AG04449 (cell line): ENCODE measurements at places on chromosomes 4 and X.

DNA sequence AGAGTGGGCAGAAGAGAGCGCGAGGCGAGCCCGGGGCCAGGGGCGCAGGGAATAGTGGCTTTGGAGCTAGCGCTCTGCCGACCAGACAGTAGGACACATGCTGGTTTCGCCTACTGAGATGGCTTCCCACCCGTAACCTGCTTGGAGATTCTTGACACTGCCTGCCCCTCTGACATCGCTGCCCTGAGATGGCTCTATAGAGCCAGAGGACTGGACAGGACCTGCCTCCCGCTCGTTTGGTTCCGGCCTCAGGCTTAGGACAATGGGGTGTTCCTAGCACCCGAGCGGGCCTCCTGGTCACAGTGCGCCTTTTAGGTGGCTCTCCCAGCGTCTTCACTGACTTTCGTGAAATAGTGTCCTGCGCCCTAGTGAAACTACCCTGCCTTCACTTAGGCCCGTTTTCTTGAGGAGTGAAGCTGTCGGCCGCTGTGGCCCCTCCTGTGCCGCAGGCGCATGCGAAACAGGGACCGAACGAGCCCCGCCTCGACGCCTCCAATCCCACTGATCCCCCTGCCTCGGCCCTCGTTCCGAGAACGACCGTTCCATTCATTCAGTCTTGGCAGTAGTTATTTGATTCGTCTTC, 608 bp downstream of the TAF1 start:
- DNase-seq: no peak

DNA sequence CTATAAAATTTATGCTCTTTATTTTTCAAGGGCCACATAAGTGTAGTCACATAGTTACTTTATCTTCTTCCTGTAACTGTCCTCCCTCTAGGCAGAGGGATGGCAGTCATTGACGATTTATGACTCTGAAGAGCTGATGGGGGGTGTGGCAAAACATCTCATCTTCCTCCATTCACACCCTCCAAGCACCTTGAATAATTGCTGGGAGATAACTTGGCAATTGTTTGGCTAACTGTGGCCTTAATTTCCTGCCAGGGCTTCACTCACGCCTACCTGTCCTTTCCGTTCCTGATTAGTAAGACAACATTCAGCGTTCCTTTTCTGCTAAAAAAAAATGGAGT, 329.2 kb downstream of the ARHGAP10 start:
- DNase-seq: no peak

GRCh38 chrX:135596495-135596894, 76.0 kb downstream of the INTS6L start:
- no peak for DNase-seq

DNA sequence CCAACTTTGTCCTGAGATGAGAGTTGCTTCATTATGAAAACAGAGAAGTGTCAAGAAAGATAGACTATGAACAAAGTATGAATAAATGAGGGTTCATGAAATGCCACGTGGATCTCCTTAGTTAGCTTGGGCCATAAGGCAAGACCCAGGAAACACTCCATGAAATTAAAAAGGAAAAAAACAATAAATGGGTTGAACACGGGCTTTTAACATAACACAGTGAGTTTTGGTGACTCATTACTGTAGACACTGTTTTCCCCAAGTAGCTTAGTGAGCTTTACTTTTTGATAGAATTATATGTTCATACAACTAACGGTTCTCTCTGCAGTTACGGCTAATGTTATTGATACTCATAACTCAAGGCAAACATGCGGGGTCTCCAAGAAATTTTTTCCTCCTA, 265.0 kb downstream of the DHX15 start:
- no peak for DNase-seq

- no peak for DNase-seq
These were observed 12.2 kb downstream of the NOCT start for GRCh38 chr4:139027776-139028175.

- no peak for DNase-seq
These were observed 48.3 kb upstream of the FAM9A start for GRCh38 chrX:8849458-8849857.

DNA sequence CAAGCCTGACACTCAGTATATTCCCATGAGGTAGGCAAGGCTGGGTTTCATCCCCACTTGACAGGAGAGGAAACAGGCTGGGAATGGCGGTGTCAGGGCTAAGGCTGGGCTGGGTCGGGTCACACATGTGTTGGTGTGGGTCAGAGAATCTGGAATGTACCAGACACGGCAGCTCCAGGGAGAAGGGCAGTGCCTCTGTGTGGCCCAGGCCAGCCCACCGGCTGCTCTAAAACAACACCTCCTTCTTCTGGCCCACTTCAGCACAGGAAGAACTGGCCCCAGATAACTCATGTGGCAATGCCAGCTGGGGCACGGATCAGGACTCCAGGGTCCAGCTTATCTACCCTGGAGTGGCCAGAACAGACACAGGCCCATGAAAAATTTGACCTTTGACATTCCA, 6.3 kb downstream of the HAUS7 start:
- DNase-seq: no peak

GRCh38 chr4:26953366-26953765, 92.7 kb downstream of the STIM2 start:
- no peak for DNase-seq

DNA sequence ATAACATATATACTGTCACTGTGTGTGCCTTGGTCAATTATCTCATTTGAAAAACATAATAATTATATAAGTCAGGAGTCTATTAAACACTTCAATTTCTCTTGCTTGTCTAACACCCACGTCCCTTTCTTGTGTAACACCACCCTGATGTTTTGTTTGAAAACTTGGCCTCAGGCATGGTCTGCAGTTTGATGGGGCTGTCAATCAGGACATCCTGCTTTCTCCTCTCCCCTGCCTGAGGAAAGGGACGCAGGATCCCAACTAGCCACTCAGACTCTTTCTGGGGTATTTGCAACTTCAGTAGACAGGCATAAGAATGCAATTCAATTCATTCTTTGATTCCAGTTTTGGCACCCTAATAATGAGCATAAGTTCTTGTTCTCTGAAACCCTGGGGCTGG, 48.8 kb downstream of the DKK2 start:
- DNase-seq: no peak

- no peak for DNase-seq
These were observed 92.5 kb downstream of the AREG start for GRCh38 chr4:74537459-74537858.

GRCh38 chr4:169109035-169109675, 99.1 kb upstream of the CBR4 start:
- DNase-seq: no peak

GRCh38 chr4:106718548-106718947, 317.6 kb downstream of the DKK2 start:
- no peak for DNase-seq

GRCh38 chr4:180285796-180286195, 1957.4 kb upstream of the TENM3 start:
- no peak for DNase-seq

GRCh38 chr4:87560802-87561201, 31.6 kb upstream of the SPARCL1 start:
- DNase-seq: no peak

DNA sequence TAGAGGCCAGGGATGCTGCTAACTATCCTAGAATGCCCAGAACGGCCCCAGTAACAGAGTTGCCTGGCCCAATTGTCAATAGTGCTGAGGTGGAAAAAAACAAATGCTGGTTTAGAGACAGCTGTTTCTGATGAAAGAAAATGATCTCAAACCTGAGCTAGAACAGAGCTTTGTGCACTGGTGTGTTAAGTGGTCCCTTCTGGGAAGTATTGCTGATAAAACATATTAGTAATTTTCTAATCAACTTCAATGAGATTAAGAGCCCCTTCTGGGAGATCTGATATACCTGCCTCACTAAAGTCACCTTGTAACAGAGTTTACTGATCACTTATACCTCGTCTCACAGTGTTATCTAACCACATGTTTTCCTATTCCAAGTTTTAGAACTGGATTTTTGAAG, 42.1 kb downstream of the SMPX start:
- no peak for DNase-seq

GRCh38 chr4:70761276-70761816, 39.6 kb downstream of the RUFY3 start:
- DNase-seq: no peak

DNA sequence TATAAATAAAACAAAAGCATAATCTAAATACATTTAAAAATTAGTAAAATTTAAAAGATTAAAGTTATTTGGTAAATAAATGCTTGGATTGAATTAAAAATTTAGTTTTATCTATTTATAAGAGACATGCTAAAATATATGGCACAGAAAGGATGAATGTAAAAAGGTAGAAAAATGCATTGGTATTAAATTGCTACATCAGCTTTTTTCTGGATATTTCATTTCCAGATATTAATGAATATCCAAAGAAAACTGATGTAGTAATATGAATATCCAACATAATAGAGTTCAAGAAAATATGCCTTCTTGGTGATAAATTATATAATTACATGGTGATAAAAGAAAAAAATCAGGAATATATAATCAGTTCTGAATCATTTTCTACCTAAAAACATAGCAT, 1743.9 kb downstream of the RPA4 start:
- DNase-seq: no peak

- DNase-seq: no peak
These were observed 410 bp downstream of the GNL3L start for GRCh38 chrX:54530357-54530900.

DNA sequence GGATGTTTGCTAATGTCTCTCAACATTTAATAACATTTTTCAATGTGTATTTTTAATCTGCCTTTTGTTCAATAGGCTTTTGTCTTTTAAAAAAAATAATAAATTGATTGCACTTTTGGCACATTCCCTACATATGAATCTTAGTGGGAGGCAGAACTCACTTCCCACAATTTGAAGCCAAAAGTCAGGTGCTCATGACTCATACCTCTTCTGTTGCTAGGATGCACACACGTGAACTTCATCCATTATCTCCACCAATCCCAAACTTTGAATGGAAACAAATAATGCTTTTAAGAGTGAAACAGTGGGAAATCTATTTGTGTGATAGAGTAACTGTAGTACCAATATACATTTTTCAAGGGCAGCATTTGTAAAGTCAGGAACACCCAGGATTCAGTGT, 260.5 kb downstream of the IQCM start:
- DNase-seq: no peak

DNA sequence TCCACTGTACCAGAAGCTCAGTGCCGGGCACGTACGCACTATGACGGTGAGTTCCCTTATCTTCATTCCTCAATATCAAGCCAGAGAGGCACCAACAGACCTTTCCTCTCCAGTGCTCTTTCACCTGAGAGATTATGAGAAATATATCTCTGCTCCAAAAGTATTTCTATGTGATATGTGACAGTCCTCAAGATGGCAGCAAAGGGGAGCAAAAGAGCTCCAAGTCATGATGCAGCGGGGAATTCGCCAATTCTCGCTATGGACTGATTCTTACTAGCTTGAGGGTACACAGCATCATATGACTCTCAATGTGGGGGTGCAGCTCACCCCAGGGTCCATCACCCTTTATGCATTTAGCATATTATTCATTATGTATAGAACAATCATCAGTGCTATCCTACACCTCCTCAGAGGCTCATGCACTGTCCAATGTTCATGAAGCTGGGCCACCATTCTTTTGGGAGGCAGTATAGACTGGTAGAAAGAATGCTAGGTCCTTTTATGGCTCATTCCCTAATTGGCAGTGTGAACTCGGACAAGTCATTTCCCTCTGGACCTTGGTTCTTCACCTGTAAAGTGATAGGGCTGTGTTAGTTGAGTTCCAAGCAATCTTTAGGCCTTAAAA, 12.8 kb upstream of the IQSEC2 start:
- DNase-seq: no peak

GRCh38 chrX:14027511-14028019, 2.1 kb downstream of the GEMIN8 start:
- DNase-seq: no peak

DNA sequence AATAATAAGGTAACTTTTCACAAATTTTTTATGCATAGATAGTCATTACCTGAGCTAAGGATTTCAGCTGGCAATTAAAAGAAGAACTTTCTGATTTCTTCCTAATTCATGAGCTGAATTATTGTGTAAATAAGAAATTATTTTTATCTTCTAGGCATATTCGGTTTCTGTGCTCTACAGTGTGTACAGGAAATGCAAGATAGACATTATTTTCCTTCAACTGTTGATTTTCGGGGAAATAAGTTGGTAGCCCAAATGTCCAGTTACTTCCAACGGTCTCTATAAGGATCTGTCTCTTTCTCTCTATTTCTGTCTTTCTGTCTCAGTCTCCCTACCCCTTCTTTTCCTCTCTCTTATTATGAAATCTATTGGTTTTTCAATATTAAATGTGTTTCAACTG, 137.3 kb upstream of the CLNK start:
- no peak for DNase-seq

DNA sequence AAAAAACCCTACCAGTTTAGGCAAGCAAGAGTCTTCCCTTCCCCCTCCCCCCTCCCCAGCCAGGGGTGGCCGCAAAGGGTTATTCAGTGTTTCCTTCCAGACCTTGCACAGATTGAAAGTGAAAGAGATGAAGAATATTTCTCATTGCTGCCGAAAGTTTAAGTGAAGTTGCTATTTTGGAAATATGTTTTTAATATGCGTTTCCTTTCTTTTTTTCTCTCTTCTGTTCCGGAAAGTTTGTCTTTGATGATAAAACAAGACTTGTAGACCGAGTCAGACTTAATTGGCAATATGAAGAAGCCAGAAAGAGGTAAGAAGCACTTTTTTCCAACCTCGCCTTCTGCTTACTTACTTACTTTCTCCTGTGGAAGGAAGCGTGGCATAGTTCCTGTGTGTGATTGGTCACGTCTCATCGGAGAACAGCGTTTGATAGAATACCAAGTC, 58.5 kb upstream of the CLCN4 start:
- DNase-seq: no peak
